ENCODE measurements at places on chromosomes 12 and 14.

DNA sequence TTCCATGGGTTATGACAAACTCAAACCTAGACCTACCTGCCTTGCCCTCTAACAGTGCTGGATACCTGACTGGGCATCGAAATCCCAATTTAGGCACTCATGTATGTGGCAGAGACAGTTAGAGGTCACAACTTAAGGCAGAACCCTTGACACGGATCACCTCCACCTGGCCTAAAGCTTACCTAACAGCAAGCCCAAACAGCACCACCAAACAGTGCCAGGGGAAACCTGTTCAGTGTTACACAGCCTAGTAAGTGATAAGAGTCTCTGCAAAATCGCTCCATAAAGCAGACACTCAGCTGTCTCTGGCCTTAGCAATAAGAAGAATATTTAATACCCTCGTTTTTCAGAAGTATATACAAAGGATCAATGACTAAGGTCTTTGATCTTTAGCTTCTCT, 77.8 kb downstream of the SPPL3 start:
- DNase-seq, result no peak

DNA sequence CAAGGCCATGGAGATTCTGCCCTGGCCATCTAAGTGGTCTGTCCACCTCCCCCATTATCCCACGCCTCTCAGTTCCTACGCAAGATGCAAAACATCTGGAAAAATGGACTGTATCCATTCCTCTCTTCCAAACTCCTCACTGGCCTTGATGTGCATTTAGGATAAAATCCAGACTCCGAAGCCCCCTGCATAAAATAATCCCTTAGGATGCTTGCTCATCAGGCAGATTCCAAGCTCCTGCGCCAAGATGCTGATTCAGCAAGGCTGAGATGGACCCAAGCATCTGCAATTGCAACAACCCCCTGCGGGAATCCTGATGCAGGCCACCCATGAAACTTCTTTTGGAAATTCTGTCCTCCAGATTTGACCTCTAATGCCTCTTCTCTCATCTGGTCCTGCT, 81.6 kb downstream of the SPRING1 start:
- no peak for DNase-seq

- no peak for DNase-seq
Observed at GRCh38 chr12:49377386-49377785, 10.1 kb downstream of the SPATS2 start.

DNA sequence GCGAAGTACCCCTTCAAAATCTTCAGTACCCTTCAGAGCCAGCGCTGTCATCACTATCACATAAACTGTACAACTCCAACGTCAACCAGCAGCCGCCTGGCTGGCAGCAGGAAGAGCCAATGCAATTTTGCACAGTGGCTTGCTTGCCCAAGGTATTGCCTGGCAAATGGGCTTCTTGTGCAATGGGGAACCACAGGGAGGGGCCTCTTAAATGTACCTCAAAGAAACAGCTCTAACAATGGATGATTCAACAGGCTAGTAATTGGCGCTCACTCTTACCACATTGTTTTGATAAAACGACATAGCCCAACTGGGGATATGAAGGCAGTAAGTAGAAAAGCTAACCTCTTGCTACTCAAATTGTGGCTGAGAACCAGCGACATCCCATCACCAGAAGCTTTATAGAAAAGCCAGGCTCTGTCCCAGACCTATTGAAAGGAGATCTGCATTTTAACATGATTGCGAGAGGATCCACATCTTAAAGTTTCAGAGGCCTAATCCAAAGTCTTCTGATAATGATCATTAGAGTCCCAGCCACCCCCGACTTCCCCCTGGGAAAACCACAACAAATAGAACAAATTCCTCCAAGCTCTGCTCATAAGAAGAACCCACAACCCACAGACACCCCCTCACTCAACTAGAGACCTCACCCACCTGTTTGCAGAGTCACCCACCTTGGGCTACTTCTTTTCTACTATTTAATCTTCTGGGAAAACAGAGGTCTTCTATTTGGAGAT, 125.3 kb upstream of the HIF1A start:
- peak; percentile 35 for DNase-seq

DNA sequence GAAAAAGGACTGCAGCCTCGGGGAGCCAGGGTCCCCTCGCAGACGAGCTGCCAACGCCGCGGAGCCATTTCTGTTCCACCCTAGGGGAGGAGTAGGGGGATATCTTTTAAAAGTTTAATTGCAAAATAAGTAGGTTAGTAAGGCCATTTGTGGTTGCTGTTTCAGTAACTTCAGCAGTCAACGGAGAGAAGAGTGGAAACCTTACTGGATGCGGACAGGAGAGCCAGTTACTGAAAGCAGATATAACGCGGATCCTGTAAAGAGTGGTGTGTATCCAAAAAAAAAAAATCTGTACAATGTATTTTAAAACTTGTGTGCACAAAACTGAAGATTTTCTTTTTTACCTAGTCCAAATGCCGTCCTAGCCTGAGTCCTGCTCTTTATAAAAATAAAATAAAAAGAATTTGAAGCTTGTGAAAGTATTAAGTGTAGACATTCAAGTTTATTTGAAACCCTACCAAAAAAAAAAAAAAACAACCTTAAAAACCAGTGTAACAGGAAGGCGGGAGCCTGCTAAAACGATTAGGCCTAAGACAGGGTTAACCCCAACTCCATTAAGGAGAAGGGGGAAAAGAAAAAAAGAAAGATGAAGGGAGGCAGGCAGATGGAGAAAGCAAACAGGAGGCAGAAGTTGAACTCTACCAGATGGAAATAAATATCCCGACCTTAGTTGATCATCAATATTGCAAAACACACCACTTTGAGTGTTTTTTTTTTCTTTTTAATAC, 1.0 kb upstream of the BTG1 start:
- DNase-seq, result no peak

DNA sequence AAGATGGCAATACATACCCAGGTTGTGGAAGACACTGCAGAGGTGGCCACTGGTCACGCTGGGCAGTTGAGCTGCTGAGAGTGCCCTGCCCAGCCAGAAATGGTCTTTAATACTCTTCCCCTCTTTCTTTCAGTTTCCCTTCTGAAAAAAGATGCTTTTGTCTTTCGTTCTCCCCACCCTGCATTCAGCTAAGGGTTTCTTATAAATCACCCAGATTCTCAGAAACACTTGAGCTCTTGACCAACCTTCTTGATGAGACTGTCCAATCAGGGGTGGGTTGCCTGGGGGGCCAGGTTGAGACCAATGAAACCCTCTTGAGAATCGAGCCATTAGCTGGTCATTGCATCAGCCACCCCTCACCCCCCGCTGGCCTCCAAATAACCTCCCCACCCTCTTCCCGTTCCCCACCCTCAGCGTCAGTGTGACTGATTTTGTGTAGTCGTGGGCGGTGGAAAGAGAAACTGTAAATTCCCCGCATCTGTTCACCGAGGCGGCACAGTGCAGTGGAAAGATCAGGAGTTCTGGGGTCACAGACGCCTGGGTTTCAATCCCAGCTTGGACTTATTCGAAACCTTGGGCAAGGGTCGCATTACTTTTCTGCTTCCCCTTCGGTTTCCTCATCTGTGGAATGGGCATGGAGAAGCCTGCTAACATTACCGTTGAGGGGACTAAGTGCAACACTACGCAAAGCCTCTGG, 52.3 kb downstream of the SLC25A47 start:
- peak; percentile 23 for DNase-seq

DNA sequence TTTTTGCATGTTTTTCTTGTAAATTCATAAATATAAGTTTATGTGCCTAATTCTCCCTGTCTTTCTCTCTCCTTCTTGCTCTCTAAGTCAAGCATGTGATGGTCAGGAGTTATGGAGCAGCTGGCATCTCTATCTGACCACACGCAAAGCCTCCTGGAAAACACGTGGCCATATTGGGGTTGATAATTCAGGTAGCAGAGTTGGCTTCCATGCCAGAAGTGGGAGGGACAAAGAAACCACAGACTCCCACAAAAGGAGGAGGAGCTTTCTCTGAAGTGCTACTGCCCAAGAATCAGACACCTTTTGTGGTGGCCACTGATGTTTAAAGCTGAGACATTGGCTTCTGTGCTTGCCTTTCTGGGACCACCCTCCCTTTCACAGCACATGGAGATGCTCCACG, 517.6 kb upstream of the TMEM132C start:
- no peak for DNase-seq

- no peak for DNase-seq
Observed at GRCh38 chr14:50806241-50806933, 24.6 kb downstream of the NIN start.

DNA sequence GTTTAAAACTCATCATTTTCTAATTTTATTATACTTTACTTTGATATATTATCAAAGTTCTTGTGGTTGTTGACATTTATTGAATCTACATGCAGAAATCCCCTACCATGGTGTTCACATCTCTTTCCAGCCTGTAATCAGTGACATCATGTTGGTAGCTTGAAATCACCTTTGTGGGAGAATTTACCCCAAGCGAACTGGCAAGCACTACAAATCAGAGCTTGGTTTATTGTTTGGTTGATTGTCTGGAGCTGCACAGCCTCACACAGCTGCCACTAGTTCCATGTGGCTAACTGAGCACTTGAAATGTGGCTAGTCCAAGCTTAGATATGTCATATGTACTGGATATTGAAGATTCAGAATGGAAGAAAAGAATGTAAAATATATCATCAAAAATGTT, 15.4 kb upstream of the KRT5 start:
- no peak for DNase-seq

Measured in T1000 (cell line).